ENCODE measurements at places on chromosomes 6 and 20. TPM values are rescaled to one million over a fixed set of nuclear protein-coding genes. Genes with fewer than 3 reads are reported as not detected.

The SUMO4 gene
- 2.6 TPM for total RNA-seq

The TMEM239 gene
- total RNA-seq: not detected

The TSPYL4 gene
- 25.3 TPM for total RNA-seq

The CMTR1 gene
- total RNA-seq: 22.6 TPM

The SLC32A1 gene
- not detected for total RNA-seq

The SOX18 gene
- total RNA-seq: not detected

The BPIFB4 gene
- total RNA-seq: not detected

The GABBR1 gene
- total RNA-seq: 11.3 TPM
